ENCODE measurements at places on chromosomes 6 and 20.
A peak's percentile ranks its signal among the peaks of the same experiment; 100 is the strongest.

- no peak overlapping the region for H3K27ac ChIP-seq
- H3K4me3 ChIP-seq, result no peak overlapping the region
- DNase-seq, result no peak
- no peaks in the 10 kb centered on the region for H3K4me1 ChIP-seq
- H3K27me3 ChIP-seq, result peaks cover 20% of the 10 kb centered on the region
These were observed 371.0 kb downstream of the TAF4 start for GRCh38 chr20:61694682-61695081.

GRCh38 chr20:34720266-34720665, 16.1 kb downstream of the TP53INP2 start:
- H3K4me3 ChIP-seq, result no peak overlapping the region
- H3K27ac ChIP-seq, result no peak overlapping the region
- no peak for DNase-seq
- H3K36me3 ChIP-seq, result peaks cover 27% of the 10 kb centered on the region
- peaks cover 8% of the 10 kb centered on the region for H3K4me1 ChIP-seq

DNA sequence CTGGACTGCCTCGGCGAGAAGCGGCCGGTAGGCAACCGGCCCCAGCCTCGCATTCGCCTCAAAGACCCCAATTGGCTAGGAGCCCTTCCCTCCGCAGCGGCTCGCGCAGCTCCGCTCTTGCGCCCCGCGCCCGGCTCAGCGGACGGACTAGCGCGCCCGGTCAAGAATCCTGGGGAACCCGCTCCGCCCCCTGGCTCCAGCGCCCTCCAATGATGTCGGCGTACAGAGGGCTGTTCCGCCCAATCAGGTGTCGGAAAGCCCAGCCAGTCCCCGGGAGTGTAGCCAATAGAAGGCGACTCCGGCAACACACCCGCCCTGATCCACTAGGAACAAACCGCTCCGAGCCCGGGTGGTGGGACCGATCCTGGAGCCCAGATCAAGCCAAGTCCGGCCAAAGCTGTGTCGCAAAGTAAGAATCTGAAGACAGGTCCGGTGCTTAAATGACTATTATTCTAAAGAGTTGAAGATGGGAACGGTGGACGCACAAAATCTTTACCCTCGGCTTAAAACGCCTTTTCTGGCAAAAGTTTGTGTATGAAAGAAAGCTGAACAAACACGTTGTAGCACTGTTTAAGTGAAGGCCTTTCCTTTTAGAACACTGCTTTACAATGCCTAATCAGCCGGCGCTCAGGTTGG, 132.2 kb downstream of the OGFRL1 start:
- peaks cover 63% of the 10 kb centered on the region for H3K27me3 ChIP-seq
- DNase-seq, result no peak
- peak overlapping the region; percentile 6 for H3K4me3 ChIP-seq
- no peak overlapping the region for H3K27ac ChIP-seq
- peaks cover 3% of the 10 kb centered on the region for H3K36me3 ChIP-seq

DNA sequence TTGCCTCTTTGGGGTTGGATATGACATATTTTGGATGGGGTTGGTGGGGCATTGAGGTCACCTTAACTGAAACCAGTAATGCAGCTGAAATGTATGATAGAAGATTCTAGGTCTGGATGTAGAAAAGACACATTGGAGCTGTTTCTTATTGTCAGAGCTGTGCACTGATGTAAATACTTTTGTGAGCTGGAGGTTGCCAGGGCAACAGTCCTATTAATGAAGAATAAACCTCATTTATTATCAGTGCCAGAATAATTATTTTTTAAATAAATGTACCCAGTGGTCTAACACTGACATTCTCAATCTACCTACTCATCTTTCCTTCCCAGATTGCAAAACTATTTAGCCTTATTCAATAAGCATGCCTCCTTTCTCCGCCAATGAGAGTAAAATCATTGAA, 57.0 kb downstream of the CAP2 start:
- H3K27ac ChIP-seq, result no peak overlapping the region
- no peak overlapping the region for H3K4me3 ChIP-seq
- no peaks in the 10 kb centered on the region for H3K36me3 ChIP-seq
- DNase-seq, result no peak
- peaks cover 44% of the 10 kb centered on the region for H3K27me3 ChIP-seq

GRCh38 chr20:21862956-21863355, 157.5 kb downstream of the PAX1 start:
- peaks cover 2% of the 10 kb centered on the region for H3K36me3 ChIP-seq
- H3K27ac ChIP-seq, result no peak overlapping the region
- no peaks in the 10 kb centered on the region for H3K27me3 ChIP-seq
- H3K4me3 ChIP-seq, result no peak overlapping the region
- H3K4me1 ChIP-seq, result no peaks in the 10 kb centered on the region
- no peak for DNase-seq

DNA sequence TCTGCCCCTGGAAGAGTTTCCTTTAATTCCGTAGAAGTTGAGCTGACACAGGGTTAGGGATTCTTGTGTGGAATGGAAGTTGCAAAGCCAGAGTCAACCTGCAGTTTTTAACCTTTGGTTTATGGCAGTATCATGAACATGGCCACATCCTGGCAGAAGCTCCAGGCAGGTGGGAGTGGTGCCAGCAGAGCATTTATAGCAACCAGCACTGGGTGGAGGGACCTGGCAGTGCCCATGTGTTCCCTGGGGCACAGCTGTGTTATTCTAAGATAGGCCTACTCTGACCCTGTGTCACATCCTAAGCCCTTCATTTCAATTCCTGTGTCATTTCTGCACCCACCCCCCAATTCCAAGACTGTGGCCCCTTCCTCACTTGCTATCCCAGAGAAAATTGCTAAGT, 26.1 kb upstream of the ZNF831 start:
- no peak for DNase-seq
- peaks cover 5% of the 10 kb centered on the region for H3K4me1 ChIP-seq
- H3K36me3 ChIP-seq, result no peaks in the 10 kb centered on the region
- no peak overlapping the region for H3K27ac ChIP-seq

GRCh38 chr20:47258745-47259695, 97.5 kb downstream of the ZMYND8 start:
- no peak for DNase-seq
- H3K4me1 ChIP-seq, result peaks cover 22% of the 10 kb centered on the region
- H3K4me3 ChIP-seq, result no peak overlapping the region

DNA sequence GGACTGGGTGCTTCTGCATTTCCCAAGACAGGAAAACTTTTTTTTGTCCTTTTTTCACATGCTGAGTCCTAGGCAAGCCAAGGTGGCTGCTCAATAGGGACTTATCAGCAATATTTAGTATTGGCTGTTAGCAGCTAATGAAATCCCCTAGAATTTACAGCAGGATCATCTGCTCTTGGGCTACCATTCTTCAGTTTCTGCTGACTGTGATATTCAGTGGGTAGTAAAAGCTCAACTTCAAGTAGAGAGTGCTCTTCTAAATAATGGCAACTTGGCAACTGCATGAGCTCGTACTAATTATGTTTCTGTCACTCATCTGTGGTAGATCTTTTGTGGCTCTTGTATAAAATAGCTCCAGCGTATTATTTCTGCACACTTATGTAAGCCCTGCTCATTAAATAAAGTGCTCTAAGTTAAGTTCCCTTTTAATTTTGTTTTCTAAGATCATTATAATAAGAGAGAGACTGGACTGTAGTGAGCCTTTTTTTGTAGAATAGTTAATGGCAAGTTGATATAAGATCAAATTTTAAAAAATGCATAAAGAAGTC, 110.3 kb downstream of the SLC35F1 start:
- H3K27me3 ChIP-seq, result peaks cover 29% of the 10 kb centered on the region
- H3K4me1 ChIP-seq, result no peaks in the 10 kb centered on the region
- H3K4me3 ChIP-seq, result no peak overlapping the region
- no peaks in the 10 kb centered on the region for H3K36me3 ChIP-seq
- DNase-seq, result no peak

GRCh38 chr20:10963717-10964266, 290.0 kb upstream of the JAG1 start:
- no peaks in the 10 kb centered on the region for H3K27me3 ChIP-seq
- H3K27ac ChIP-seq, result no peak overlapping the region
- H3K4me1 ChIP-seq, result no peaks in the 10 kb centered on the region
- no peak overlapping the region for H3K4me3 ChIP-seq
- no peaks in the 10 kb centered on the region for H3K36me3 ChIP-seq
- DNase-seq, result no peak

DNA sequence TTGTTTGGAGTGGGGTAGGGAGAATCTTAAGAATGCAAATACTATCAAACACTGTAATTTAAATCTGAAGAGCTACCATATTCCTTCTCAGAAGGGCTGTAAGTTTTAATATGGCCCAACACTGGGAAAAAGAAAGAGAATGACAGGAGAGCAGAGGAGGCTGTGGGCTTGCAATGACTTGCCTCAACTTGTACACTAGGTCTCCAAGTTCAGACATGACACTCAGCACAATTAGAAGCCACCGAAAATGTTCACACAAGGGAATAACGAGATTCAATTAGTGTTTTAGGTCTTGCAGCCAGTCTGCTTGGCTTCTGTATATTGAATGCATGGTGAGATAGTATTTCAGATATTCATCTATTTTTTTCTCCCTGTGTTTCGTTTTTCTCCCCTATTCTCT, 89.4 kb downstream of the HS3ST5 start:
- no peaks in the 10 kb centered on the region for H3K36me3 ChIP-seq
- peak overlapping the region; percentile 5 for H3K27ac ChIP-seq
- H3K4me1 ChIP-seq, result no peaks in the 10 kb centered on the region
- no peak overlapping the region for H3K4me3 ChIP-seq
- no peak for DNase-seq
- H3K27me3 ChIP-seq, result no peaks in the 10 kb centered on the region

- no peak overlapping the region for H3K27ac ChIP-seq
- H3K36me3 ChIP-seq, result no peaks in the 10 kb centered on the region
- H3K4me3 ChIP-seq, result no peak overlapping the region
These were observed 78.2 kb downstream of the THBS2 start for GRCh38 chr6:169175360-169175887.

- no peak for DNase-seq
- H3K36me3 ChIP-seq, result no peaks in the 10 kb centered on the region
- peaks cover 6% of the 10 kb centered on the region for H3K4me1 ChIP-seq
These were observed 6.1 kb upstream of the NSFL1C start for GRCh38 chr20:1472556-1473245.

DNA sequence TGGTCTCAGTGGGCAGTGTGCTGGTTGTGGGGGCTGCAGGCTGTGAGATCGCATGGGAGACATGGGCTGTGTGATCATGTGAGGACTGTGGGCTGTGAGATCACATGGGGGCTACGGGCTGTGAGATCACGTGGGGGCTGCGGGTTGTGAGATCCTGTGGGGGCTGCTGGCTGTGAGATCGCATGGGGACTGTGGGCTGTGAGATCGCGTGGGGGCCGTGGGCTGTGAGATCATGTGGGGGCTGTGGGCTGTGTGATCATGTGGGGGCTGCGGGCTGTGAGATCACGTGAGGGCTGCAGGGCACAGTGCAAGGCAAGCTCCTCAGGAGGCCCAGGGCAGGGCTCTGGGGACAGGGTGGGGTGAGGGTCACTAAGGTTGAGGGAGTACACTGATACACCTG, 140.5 kb upstream of the CST7 start:
- no peak overlapping the region for H3K27ac ChIP-seq
- DNase-seq, result no peak
- H3K36me3 ChIP-seq, result no peaks in the 10 kb centered on the region
- H3K27me3 ChIP-seq, result peaks cover 29% of the 10 kb centered on the region

- H3K36me3 ChIP-seq, result peaks cover 3% of the 10 kb centered on the region
- DNase-seq, result no peak
- no peak overlapping the region for H3K4me3 ChIP-seq
These were observed 14.0 kb downstream of the TAF4 start for GRCh38 chr20:62051546-62052255.

DNA sequence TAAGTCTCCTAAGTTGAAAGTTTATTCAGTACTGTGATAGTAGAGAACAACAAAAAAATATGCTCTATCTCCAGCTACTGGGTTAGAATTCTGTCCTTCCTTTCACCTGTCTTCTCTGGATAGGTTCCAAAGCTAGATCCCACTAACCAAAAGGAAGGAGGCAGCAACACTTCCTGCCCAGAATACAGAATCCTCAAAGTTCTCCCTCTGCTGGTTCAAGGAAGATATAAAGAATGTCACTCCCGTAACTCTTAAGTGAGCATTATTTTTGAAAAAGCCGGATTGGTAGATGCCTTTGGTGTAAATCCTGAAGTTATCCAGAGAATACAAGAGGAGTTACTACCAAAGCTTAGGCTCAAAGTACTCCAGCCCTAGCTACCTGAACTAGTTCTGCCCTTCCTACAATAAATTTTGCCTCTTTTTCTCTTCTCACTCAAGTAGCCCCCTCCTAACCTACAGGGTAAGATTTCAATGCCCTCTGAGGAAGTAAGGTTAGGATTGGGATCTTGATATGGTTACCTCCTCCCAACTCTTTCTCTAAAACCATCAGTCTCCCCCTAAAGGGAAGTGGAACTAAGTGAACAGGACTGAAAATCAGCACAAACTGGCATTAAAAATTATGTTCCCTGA, 26.0 kb upstream of the CRIP3 start:
- no peak for DNase-seq
- H3K4me3 ChIP-seq, result no peak overlapping the region
- no peaks in the 10 kb centered on the region for H3K27me3 ChIP-seq
- peak overlapping the region; percentile 19 for H3K27ac ChIP-seq

- H3K4me3 ChIP-seq, result peak overlapping the region; percentile 86
- H3K4me1 ChIP-seq, result peaks cover 44% of the 10 kb centered on the region
- H3K36me3 ChIP-seq, result peaks cover 7% of the 10 kb centered on the region
- DNase-seq, result no peak
- H3K27ac ChIP-seq, result no peak overlapping the region
These were observed 54.4 kb downstream of the PRR18 start for GRCh38 chr6:166253778-166254204.

DNA sequence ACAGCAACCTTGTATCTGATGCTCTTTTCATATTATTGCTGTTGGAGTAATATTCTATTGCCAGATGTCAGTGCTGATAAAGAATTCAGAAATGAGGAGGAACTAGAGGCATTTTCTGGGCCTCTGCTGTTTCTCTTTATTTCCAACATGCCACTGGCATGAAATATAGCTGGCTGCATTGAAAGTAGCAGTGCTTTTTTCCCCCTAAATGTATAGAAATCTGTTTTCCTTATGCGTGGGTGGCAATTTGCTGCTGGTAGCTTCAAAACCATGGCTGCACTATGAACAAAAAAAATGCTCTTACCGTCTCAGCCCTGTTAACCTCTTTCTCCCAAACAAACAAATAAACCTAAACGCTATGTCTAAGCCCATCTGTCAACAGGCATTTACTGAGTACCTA, 442.3 kb upstream of the AGPAT4 start:
- DNase-seq, result no peak
- H3K4me3 ChIP-seq, result no peak overlapping the region

- peaks cover 7% of the 10 kb centered on the region for H3K27me3 ChIP-seq
- H3K27ac ChIP-seq, result no peak within 1 kb of the TSS
- no peaks in the 10 kb centered on the region for H3K4me1 ChIP-seq
- H3K36me3 ChIP-seq, result no peaks in the 10 kb centered on the region
- DNase-seq, result no peak
These were observed at the start of gene SMIM28 for GRCh38 chr6:138377844-138378243. Gene SMIM28, plus strand, starts transcription at chr6:138377905. Its CDS starts 168 bp downstream, at chr6:138378073.

GRCh38 chr20:51588762-51589161, 46.2 kb upstream of the NFATC2 start:
- peaks cover 5% of the 10 kb centered on the region for H3K36me3 ChIP-seq
- H3K4me1 ChIP-seq, result peaks cover 18% of the 10 kb centered on the region
- H3K27me3 ChIP-seq, result no peaks in the 10 kb centered on the region
- no peak for DNase-seq

Measured in central memory CD8-positive, alpha-beta T cell (primary cell).